NCI-H1092 treated with DMSO at 0.1 percent for 48 hours (cell line): ENCODE measurements at places on chromosomes 4 and X.

DNA sequence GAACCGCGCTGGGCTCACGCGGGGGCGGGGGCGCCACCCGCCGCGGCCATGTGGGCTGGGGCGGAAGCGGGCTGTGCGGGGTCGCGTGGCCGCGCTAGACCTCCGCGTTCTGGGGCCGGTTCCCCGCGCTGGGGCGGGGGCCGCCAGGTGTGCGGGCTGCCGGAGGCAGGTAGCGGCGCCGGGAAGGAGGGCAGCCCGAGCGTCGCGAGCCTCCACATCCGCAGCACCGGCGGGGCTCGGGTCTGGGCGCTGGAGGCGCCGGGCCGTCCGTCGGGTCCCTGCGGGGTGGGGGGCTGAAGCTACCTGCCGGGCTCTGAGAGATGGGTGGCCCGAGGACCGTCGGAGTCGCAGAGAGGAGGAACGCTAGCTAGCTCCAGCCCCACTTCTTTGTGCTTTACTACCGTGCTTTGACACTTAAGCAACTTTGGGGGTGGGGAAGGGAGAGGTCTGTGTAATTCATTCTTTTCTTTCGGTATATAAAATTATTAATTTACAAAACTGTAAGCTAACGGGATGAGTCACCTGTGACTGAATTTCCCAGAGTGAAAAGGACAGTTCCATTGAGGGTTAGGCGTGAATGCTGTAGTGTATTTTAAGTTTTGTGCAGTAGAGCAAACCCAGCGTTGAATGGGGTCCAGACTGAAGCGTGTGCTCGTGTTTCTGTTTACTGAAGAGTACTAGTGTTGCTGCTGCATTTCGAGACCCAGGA, 689 bp downstream of the METAP1 start:
- peak; percentile 48 for DNase-seq

- DNase-seq = no peak
Observed at GRCh38 chrX:13074297-13075262, 30.2 kb upstream of the FAM9C start.

- no peak for DNase-seq
Observed at GRCh38 chr4:11839889-11840288, 411.2 kb upstream of the HS3ST1 start.

- no peak for DNase-seq
Observed at GRCh38 chr4:98102660-98103059, 40.6 kb downstream of the STPG2 start.

DNA sequence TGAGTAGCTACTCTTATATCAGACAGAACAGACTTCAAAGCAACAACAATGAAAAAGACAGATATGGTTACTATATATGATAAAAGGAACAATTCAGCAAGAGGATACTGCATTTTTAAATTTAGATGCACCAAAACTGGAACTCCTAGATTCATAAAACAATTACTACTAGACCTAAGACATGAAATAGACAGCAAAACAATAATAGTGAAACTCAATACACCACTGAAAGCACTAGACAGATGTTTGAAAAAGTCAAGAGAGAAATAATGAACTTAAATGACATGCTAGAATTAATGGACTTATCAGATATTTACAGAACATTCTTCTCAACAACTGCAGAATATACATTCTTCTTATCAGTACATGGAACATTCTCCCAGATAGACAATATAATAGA, 99.5 kb upstream of the ITM2A start:
- DNase-seq = no peak

GRCh38 chr4:17276776-17277175, 235.1 kb downstream of the QDPR start:
- no peak for DNase-seq

- no peak for DNase-seq
Observed at GRCh38 chr4:7041246-7041645, 1.9 kb upstream of the TADA2B start.

DNA sequence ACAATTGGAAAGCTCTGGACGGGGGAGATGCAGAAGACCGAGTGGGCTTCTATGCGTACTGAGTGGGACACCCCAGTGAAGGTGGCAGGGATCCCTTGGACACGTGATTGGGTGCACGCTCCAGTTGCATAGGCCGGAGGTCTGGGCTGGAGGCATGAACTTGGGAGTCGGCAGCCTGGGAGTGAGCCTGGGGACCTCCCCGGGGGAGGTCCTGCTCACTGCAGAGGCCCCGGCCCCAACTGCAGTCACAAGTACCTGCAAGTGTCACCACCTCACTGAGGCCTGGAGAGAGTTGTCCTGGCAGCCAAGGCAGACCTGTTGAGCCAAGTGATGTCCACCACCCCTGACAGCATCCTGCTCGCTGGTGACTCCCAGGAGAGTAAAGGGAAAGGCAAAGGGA, 49.3 kb upstream of the HMX1 start:
- no peak for DNase-seq

DNA sequence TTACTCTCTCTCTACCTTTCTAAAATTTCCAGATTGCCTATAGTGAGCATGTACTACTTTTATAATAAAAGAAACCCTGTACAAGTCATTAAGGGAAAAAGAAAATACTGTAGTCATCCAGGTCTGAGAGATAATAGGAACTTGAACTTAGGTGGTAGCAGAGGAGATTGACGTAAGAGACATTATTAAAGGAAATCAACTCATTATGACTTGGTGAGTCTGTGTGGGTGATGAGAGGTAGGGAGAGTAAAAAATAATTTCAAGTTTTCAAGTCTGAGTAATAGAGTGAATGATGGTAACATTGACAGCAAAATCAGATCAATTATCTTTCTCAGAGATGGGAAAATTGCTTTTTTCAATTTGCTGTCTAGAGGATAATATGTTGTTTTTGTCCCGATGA, 44.0 kb upstream of the ZCCHC12 start:
- no peak for DNase-seq

DNA sequence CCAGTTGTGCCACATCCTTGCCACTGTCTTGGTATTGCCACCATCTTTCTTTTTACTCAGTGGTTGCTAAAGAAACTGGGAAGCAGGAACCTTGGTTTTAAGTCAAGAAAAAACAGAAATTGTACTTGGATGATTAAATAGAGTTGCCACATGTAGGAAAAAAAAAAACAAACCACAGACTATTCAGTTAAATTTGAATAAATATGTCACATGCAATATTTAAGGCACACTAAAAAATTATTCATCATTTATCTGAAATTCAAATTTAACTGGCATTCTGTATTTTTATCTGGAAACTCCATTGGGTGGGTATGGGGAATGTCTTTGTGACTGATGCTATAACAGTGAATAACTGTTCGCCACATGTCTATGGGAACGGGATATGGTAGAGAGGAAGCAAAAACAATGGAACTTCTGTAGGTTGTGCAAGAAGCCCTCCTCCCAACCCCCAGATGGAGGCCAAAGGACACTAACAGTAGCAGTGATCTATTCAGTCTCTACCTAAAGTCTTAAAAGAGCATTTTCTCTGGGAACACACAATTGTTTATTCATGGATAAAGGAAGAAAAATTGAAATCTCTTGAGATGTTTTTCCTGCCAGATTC, 57.0 kb upstream of the PLAC8 start:
- DNase-seq = no peak

DNA sequence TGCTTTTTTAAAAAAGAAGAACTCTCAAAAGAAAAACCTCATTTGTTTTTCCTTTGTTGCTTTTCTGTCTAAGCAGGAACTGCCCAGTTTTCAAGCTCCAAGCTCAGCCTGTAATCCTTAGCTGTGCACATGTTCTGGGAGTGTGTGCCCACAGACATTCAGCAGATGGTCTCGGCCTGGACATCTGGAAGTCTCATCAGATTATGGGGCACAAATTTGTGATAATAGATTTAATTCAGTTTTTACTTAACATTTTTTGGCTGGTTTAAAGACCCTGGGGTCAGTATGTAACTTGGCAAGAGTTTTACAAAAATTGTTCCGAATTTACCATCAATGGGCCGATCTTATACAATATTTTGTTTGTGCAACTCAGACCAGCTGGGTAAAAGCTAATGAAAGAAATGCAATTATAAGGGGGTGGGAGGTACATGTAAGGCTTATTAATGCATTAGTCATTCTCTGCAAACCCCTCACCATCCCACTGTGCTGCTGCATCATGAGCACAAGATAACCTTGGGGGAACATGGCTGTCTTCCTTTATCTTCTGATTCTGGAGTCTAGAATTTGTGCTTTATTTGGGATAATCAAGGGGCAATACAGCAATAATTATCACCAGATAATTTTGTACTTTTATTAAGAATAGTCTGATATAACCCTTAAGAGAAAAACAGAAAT, 86.9 kb upstream of the PHOX2B start:
- DNase-seq = no peak
